ENCODE measurements at places on chromosomes 16 and 17. TPM values are rescaled to one million over a fixed set of nuclear protein-coding genes. Genes with fewer than 3 reads are reported as not detected.

GRCh38 chr16:19389246-19389645 is 28.4 kb upstream of the TMC5 start:
- peak; percentile 99 for ATAC-seq

The GSPT1 gene
- total RNA-seq = 44.2 TPM

GRCh38 chr16:60100371-60100770 is 1366.3 kb upstream of the GOT2 start:
- no peak for ATAC-seq

DNA sequence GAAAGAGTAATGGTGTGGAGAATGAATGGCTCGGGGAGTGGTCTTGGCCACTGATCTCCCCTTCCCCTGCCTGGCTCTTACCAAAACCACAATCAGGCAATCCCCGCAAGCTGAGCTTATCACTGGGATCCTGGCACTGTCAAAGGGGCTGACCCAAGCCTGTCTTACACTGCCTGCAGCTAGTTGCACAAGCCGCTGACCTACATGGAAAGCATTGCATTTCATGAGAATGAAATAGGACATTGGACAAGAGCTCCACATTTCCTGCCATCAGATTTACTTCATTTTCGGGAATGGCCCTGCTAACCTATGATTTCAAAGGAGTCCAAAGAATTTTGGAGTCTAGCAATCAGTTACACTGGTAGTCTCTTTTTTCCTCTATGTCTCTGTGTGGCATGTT is 146.4 kb downstream of the PCTP start:
- ATAC-seq = no peak

- ATAC-seq = peak; percentile 78
Observed at GRCh38 chr17:17303010-17303846, at the start of gene NT5M. Gene NT5M (plus strand): TSS chr17:17303373. CDS start chr17:17303551, 178 bp downstream.

DNA sequence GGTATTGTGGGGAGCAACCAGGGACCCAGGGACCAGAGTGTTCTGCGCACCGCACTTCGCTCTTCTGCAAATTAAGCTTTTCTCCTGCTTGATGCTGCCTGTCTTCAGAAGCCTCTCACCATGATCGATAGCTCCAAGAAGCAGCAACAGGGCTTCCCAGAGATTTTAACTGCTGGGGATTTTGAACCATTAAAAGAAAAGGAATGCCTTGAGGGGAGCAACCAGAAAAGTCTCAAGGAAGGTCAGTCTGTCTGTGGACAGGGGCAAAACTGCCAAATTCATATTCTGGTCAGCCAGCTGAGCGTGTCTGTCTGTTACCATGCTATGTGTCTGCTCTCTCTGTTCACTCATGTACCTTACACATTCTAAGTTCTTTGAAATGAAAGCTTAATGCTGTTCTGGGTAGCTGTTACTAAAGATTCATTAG is 115.7 kb downstream of the MRTFB start:
- no peak for ATAC-seq

GRCh38 chr17:292531-293382 is 59.9 kb downstream of the RPH3AL start:
- no peak for ATAC-seq

The ANKFN1 gene
- 0.73 TPM for total RNA-seq

The ITGB4 gene
- total RNA-seq = 4.0 TPM
